GM12878 (cell line): ENCODE measurements at places on chromosomes 2 and 18.

- peak; percentile 86 for DNase-seq
These were observed at the start of gene COX7A2L for GRCh38 chr2:42360890-42361727. Gene COX7A2L, minus strand, starts transcription at chr2:42361217. Its CDS starts 56 bp downstream, at chr2:42361161.

DNA sequence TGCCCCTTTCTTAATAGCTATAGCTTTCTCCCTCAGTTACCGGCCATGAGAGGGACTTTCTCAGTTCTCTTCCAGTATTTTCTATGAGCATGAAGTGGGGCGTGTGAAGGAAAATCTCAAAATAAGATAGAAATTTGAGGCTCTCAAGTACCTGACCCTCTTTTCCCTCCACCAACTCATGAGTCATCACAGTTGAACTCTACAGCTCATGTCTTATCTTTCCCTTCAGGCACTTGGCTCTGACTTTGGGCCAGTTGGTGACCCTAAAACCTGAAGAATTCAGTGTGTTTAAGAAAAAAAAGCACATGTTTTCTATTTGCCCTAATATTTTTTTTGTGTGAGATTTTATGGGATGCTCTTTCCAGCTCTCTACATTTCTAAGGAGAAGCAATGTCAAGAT, 896.7 kb upstream of the ZEB2 start:
- no peak for DNase-seq

DNA sequence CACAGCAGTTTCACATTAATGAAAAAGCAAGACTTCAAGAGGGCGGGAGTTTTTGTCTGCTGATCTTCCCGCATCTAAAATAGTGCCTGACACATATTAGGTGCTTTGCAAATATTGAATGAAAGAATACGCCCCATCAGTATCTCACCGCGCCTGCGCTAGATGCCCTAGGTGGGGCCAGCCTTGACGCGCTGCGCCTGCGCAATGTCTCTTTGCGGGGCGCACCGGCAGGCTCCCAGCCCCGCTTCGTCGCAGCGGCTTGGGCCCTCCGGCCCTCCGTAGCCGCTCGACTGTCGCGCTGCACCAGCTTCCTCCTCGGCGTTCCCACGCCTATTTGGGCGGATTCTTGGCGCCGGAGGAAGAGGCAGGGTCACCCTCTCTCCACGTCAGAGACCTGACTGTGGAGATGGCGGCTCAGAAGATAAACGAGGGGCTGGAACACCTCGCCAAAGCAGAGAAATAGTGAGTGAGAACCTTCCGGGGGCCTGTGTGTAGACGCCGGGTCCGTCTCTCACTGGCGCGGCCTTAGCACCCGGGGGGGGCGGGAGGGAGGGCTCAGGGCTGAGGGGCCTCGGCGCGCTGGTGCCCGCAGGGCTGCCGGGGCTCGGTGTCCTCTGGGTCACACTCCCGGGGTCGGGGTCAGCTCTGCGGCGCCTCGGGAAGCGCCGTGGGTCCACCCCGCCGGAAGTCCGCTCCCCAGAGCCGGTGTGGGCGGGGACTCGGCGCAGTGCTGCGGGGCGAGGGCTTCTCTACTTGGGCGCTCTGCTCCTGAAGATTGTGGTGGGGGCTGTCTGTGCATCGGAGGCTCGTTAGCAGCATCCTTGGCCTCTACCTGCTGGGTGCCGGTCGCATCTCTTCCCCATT, at the start of gene NAPG:
NAPG (plus strand) TSS at position 331 of the 864 bp plus-strand sequence; CDS start at position 407, 76 bp downstream.
- peak; percentile 82 for DNase-seq

GRCh38 chr2:220904015-220904414, 668.1 kb downstream of the EPHA4 start:
- no peak for DNase-seq
